Forelimb muscle (tissue), 1 donor: ENCODE measurements at places on chromosomes 2 and 18.
A peak's percentile ranks its signal among the peaks of the same experiment; 100 is the strongest.

GRCh38 chr2:239644011-239644410 lies 243.2 kb upstream of the HDAC4 start:
- DNase-seq, result no peak

- no peak for DNase-seq
These were observed 30.2 kb downstream of the LONRF2 start for GRCh38 chr2:100292022-100292580.

DNA sequence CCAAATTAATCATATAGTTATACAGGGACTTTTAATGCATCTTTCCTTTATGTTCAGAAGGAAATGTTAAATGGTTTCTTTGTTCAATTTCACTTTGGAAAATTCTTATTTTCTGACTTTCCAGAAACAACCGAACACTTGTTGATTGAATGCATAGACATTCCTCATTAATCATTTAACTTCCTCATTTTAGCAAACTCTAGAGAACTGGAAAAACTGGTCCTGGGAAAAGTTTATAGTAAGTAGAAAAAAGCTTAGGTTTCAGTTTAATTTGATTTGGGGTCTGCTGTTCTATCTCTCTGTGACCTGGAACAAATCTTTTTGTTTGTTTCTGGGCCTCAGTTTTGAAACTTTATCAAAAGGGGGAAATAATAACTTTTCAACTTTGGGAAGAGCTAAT lies 320.4 kb downstream of the CMPK2 start:
- DNase-seq, result no peak

DNA sequence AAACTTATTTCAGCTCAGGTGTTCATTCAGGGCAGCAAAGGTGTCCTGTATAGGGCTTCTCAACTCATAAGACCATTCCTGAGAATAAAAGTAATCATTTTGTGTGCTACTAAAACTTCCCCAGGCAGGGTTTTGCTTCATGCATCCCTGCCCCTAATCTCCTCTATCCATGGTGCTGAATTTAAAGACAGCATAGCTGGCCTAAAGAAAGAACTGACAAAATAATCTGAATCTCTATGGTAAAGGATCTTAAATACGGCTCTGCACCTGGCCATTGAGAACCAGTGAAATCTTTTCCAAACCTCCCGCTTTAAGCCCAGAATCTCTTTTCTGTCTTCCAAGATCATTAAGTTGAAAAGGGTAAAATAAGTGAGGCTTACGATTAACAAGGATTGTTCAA lies 292.1 kb upstream of the KLHL29 start:
- DNase-seq, result peak; percentile 38

- DNase-seq, result no peak
These were observed 320.1 kb downstream of the LRRTM1 start for GRCh38 chr2:79984476-79984875.

- no peak for DNase-seq
These were observed at the start of gene SH3RF3 for GRCh38 chr2:109128616-109129355. Gene SH3RF3, plus strand, starts transcription at chr2:109129205.

- DNase-seq, result no peak
These were observed 292.1 kb downstream of the RDH14 start for GRCh38 chr2:18268400-18268799.

DNA sequence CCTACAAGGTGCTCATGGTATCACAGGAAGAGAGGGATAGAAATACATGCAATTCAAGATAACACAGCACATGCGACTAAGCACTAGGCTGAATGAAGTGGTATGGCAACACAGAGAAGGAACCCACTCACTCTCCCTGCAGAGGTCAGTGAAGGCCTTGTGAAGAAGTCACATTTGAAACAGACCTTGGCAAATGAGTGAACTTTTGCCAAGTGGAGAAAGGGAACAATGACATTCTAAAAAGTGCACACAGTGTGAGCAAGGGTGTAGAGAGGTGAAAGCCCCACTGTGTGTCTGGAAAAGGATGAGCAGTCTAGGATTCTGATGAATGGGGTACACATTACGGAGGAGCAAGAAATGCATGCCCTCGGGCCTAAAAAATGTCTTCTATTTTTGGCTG lies 23.3 kb downstream of the KLF7 start:
- DNase-seq, result no peak

DNA sequence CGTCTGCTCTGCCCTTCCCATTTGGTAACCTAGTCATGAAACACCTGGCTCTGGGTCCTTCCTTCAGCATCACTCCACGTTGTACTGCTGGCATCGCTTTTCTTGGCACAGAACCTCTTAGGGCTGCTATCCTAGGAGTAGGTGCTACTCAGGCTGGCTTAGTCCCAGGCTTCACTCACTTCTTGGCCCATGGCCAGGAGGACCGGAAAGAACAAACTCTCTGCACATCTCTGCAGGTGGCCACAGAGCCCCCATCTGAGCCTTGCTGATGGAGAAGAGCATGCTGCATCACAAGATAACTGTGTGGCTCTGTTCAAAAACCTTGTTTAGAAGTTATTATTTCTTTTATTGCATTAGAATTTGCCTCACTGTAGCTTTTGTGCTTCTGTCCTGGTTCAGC lies 447.2 kb upstream of the TNP1 start:
- DNase-seq, result no peak

DNA sequence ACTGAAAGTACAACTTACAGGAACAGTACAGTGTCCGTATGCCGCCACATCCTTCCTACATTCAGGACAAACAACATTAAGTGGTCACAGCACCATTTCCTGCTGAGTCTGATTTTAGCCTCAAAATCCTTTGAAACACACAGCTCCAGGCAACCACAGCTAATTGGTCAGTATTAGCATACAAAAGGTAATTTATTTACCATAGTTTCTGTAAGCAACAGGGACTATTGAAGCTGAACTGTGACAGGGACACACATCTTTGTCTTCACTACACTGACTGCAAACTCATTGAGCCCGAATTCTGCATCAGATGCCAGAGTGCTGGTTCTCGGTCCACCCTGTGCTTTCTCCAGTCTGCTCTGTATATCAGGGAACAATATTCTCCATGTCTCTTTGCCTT lies 151.8 kb downstream of the ST6GAL2 start:
- no peak for DNase-seq

- no peak for DNase-seq
These were observed 45.6 kb upstream of the BZW1 start for GRCh38 chr2:200765995-200766660.

DNA sequence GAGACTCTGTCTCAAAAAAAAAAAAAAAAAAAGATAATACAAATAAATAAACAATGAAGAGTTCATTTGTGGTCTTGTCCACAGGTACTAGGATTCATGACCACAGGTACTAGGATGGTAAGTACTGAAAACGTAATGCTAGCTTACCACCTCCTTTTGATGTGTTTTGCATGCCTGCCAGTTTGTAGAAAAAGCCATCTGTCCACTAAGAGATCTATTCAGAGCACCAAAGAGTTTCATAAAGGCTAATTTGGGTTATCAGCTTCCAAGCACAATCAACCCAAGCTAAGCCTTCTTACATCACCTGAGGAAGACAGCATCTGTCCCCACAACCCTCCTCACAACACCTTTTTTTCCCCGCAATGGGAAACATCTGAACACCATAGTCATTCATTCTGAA lies 477.2 kb downstream of the ZEB2 start:
- DNase-seq, result no peak

GRCh38 chr2:119764832-119765231 lies 5.1 kb downstream of the PTPN4 start:
- DNase-seq, result no peak

GRCh38 chr18:5628512-5629255 lies 84.9 kb upstream of the EPB41L3 start:
- DNase-seq, result no peak

DNA sequence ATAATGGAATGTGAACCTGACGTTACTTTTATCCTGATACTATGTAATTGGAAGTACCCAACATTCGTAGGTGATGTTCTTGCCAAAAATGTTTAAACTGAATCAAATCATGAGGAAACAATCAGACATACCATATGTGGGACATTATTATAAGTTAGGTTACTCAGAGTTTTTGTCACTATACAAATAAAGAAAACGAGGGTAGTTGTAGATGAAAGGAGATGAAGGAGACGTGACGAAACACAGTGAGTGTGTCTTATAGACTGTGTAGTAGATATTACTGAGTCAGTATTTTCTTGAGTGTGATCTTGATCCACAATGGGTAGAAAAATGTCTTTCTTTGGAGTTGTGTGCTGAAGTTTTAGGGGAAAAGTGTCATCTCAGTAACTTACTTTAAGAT lies 176.8 kb downstream of the ZNF407 start:
- DNase-seq, result no peak

GRCh38 chr2:71666094-71666474 lies 212.7 kb downstream of the DYSF start:
- no peak for DNase-seq

- no peak for DNase-seq
These were observed 149.9 kb upstream of the TTC39C start for GRCh38 chr18:23864624-23865023.

GRCh38 chr2:108637304-108637669 lies 82.0 kb upstream of the RANBP2 start:
- DNase-seq, result no peak

- no peak for DNase-seq
These were observed 1591.5 kb downstream of the LRP1B start for GRCh38 chr2:140539242-140539875.

GRCh38 chr18:49584394-49584793 lies 22.5 kb downstream of the LIPG start:
- no peak for DNase-seq

- no peak for DNase-seq
These were observed 7.2 kb downstream of the HADHB start for GRCh38 chr2:26251893-26252292.

DNA sequence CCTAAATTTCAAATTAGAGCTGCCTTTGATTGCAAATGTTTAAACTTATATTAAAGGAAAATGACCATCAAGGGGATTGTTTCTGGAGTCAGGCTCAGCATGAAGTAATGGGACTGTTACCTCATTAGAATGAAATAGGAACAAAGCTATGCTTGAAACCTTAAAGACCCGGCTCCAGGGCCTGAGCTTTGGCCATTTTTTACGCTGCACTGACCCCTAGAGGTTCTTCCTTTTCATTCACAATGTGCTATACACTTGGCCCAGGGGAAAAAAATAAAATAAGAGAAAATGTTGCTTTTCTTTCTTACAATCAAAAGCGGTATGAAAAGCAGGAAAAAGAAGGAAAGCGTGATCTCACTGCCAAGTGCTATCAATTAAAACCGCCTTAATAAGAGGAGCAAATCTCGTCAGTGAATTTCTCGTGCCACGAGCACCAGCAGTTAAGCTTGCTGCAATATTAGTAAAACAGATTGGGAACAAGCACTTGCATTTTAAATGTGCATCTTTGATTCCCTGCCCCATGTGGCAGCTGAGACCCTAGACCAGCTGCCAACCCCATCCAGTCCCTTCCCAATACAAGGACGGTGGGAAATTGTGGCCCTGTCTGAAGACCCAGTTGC lies 96.6 kb downstream of the MBD2 start:
- peak; percentile 13 for DNase-seq

- no peak for DNase-seq
These were observed 245.2 kb upstream of the STON1 start for GRCh38 chr2:48284621-48285212.

DNA sequence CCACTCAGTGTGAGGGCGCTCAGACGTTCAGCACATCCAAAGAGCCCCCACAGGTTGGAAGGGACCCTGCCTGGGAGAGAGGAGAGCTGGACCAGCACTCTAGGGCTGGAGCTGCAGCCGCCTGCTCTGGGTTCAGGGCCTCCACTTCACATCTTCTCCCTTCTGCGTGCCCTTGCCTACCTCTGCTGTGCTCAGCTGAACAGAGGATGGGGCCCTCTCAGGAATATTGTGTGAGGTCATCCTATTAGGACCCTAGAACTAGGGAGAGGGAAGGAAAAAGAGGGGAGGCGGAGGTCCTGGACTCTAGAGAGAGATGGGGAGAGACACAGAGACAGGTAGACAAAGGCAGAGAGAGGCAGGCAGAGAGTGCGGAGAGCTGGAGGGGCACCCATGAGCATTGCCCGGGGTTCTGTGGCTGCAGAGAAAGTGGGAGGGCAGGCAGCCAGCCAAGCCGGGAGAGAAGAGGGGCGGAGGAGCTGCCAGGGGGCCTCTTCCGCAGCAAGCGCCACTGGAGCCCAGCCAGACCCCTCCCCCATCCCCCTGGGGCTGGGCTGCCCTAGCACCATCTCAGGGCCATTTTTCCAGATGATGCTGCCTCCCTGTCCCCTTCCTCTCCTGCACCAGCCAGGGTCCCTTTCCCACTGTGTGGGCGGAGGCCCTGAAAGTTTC lies 8.3 kb upstream of the TNS1 start:
- DNase-seq, result no peak

GRCh38 chr2:147850838-147851237 lies 6.0 kb downstream of the ACVR2A start:
- DNase-seq, result no peak

- DNase-seq, result no peak
These were observed 9.3 kb upstream of the TBC1D8 start for GRCh38 chr2:101160454-101160853.

DNA sequence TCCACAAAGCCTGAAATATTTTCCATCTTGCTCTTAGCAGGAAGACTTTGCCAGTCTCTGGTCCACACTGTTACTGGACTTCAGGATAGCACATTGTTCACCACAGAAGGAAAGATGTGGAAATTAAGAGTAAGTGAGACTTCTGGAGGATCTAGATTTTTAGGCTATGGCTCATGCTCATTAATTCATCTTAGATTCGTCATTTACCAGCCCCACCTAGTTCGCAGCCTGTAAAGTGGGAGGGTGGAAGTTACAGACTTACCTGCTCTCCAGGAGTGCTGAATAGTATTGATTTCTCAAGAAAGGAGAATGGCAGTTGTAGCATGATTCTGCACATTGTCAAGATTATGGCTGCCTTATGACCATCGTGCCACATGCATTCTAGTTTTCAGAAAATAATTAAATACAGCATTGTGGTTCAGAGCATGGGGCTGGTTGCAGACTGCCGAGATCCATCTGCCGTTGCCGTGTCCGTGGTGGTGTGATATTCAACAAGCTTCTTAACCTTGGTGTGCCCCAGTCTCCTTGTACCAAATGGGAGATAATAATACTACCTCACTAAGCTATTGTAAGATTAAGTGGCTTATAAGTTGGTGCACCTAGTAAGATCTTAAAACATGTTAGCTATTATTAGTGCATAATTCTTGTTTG lies 56.8 kb downstream of the RNF144A start:
- DNase-seq, result no peak

DNA sequence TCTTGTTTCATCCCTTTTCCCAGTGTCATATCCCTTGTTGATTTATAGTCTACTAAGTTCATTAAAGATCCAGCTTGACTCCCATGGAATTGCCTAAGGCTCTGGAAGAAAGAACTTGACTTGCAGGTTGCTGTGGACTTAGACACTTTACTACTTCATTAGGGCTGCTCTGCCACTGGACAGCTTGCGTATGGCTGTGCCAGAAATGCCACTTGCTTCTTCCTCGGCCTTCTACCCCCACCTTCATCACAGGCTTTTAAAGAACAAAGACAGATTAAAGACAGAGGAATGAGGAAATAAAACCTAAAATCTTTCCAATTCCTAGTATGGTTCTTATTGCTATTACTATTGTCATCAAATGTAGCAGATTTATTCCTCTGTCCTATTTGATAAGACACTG lies 591.7 kb downstream of the BCL11A start:
- DNase-seq, result no peak

DNA sequence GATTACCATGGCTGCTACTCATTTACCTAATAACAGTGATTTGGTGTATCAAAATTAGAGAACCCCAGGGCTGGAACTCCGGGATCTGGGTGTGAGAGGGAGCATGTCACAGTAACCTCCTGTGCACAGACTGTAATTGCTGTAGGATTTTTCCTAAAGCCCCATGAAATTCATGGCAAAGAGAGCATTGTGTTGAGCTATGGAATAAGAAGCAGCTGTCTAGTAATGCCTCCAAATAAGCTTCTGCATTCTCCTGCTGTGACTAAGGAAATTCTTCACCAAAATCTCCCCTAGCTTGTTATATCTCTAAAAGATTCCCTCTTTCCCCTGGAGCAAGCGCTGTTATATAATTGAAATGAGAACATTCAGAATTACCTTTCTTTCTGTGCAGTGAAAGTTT lies 158.1 kb upstream of the SPATS2L start:
- DNase-seq, result no peak
